ENCODE measurements at places on chromosomes 5 and 9. TPM values are rescaled to one million over a fixed set of nuclear protein-coding genes. Genes with fewer than 3 reads are reported as not detected.

- H3K27me3 ChIP-seq, result no peaks in the 10 kb centered on the region
- H3K4me1 ChIP-seq, result peaks cover 15% of the 10 kb centered on the region
- no peak for DNase-seq
- H3K4me3 ChIP-seq, result no peak overlapping the region
- H3K36me3 ChIP-seq, result peaks cover 11% of the 10 kb centered on the region
Measured at GRCh38 chr5:139426203-139426885, 13.0 kb downstream of the DNAJC18 start.

DNA sequence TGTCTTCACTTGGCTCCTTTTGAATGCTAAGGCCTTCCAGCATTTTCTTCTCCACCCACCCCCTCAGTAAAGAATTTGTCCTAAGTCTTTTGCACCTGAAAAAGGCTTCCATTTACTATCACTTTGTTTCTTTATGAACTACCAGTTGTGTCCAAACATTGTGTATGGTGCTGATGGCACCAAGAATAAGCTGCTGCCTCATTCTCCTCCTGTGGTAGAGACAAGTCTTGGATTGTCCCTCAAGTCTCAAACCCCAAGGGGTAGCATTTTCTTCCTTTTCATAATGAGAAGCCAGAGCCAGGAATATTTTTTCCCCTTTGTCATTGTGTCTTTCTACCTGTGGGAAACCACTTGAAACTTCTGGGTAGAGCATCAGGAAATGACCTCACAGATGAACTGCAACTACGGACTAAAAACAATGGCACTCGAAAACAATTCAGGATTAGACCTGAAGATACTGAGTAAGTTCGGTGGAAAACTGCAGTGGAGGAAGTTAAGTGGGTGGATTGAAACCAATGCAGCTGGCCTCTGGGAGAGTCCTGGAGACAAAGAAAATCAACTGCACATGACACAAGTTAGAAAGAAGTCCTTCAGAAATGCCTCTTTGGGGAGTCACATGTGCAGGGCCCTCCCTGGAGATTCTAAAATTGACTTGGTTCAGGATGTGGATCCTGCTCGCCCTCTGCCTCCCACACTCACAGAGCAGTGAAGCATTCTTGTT lies 80.5 kb downstream of the SH3RF2 start:
- no peak for DNase-seq
- H3K36me3 ChIP-seq, result no peaks in the 10 kb centered on the region
- peaks cover 3% of the 10 kb centered on the region for H3K4me1 ChIP-seq
- no peak overlapping the region for H3K27ac ChIP-seq

Gene CYLC2
- total RNA-seq, result not detected

Gene TEX48
- 1.7 TPM for total RNA-seq

GRCh38 chr9:79233542-79233941 lies 338.2 kb upstream of the TLE4 start:
- no peaks in the 10 kb centered on the region for H3K4me1 ChIP-seq
- no peak for DNase-seq
- no peaks in the 10 kb centered on the region for H3K27me3 ChIP-seq
- H3K36me3 ChIP-seq, result no peaks in the 10 kb centered on the region
- no peak overlapping the region for H3K4me3 ChIP-seq

Gene ARL15
- total RNA-seq, result 12.3 TPM

GRCh38 chr9:112544477-112544876 lies 57.9 kb downstream of the KIAA1958 start:
- H3K4me1 ChIP-seq, result peaks cover 16% of the 10 kb centered on the region
- H3K27me3 ChIP-seq, result no peaks in the 10 kb centered on the region
- H3K27ac ChIP-seq, result no peak overlapping the region
- H3K4me3 ChIP-seq, result no peak overlapping the region

GRCh38 chr9:13957089-13957488 lies 356.9 kb downstream of the NFIB start:
- no peak for DNase-seq
- H3K4me3 ChIP-seq, result no peak overlapping the region
- no peak overlapping the region for H3K27ac ChIP-seq
- no peaks in the 10 kb centered on the region for H3K36me3 ChIP-seq
- no peaks in the 10 kb centered on the region for H3K4me1 ChIP-seq
- no peaks in the 10 kb centered on the region for H3K27me3 ChIP-seq

Gene SLC6A18
- total RNA-seq, result not detected

DNA sequence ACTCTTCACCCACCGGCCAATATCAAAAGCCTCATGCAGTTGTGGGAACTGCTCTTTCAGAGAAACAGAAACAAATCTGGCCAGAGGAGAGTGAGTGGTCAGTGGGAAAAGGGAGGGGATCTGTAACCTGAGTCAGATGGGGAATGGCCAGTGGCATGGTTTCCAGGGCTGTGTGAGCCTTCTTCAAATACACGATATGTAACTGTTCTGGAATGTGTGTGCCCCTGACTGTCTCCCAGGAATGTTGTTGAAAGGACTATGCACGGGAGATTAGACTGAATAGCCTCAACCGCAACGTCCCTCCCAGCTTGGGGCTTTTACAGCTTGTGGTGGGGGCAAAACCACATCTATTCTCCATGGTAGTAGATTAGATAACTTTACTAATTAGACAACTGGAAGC lies 60.8 kb downstream of the SH3TC2 start:
- peaks cover 22% of the 10 kb centered on the region for H3K27me3 ChIP-seq
- no peaks in the 10 kb centered on the region for H3K36me3 ChIP-seq
- no peak overlapping the region for H3K4me3 ChIP-seq
- DNase-seq, result no peak

Gene PDLIM4
- total RNA-seq, result not detected

- no peak for DNase-seq
Measured at GRCh38 chr5:73351593-73351992, 97.0 kb downstream of the FOXD1 start.

DNA sequence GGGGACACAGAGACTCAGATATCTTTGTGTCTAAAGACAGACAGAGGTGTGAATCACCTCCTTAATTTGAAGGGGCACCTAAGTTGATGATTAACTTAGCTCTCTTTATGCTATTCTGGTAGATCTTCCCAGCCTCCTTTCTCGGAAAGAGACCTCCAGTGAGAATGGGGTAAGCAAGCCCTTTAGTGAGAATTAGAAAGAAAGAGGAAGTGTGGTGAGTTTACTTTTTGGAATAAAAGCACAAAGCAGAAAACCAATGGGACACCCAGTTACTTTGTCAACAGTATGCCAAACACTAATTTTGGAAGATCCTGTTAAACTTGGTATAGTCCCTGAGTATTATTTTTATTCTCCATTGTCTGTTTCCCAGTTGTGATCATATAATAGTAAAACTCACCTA lies 302.8 kb upstream of the RASA1 start:
- no peak overlapping the region for H3K27ac ChIP-seq
- H3K27me3 ChIP-seq, result peaks cover 7% of the 10 kb centered on the region
- H3K4me3 ChIP-seq, result no peak overlapping the region
- no peaks in the 10 kb centered on the region for H3K4me1 ChIP-seq

DNA sequence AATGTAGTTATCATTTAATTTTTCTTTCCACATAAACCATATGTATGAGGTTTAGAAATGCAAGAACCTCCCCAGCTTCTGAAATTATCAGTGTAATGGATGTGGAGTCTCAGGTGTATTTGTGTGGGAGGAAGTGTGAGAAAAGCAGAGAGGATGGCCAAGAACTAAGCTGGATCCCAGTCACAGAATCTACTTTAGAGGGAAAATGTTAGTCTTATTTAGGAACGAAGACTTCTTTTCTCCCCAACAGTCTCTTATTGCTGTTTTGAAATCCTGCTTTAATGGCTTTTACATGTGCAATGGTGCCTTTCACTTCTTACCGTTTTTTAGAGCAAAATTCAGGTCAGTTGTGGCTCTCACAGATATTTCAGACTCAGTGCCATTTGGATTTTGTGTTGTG lies 3.0 kb downstream of the EQTN start:
- no peaks in the 10 kb centered on the region for H3K4me1 ChIP-seq
- no peak overlapping the region for H3K4me3 ChIP-seq
- H3K27me3 ChIP-seq, result peaks cover 5% of the 10 kb centered on the region
- H3K36me3 ChIP-seq, result no peaks in the 10 kb centered on the region
- H3K27ac ChIP-seq, result no peak overlapping the region

- no peak for DNase-seq
- H3K27ac ChIP-seq, result no peak overlapping the region
- peaks cover 2% of the 10 kb centered on the region for H3K27me3 ChIP-seq
- H3K36me3 ChIP-seq, result peaks cover 32% of the 10 kb centered on the region
- no peaks in the 10 kb centered on the region for H3K4me1 ChIP-seq
- H3K4me3 ChIP-seq, result no peak overlapping the region
Measured at GRCh38 chr9:122239722-122240121, 11.0 kb upstream of the LHX6 start.

DNA sequence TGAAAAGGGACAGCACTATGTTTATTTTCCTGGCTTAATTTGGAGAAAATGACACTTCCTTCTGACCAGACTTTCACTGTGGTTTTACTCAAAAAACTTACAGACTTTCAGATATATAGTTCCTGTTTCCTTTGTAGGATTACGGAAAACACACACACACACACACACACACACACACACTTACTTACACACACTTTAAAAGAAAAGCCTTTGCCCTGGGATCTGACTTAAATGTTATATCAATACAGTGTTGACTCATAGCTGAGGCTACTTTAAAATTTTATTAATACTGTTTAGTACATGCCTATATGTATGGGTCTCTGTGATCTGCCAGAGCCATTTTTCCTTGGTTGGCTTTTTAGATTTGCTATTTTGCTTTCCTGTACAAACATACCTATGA lies 758.3 kb downstream of the DNAH5 start:
- no peak overlapping the region for H3K4me3 ChIP-seq
- no peaks in the 10 kb centered on the region for H3K27me3 ChIP-seq
- H3K36me3 ChIP-seq, result no peaks in the 10 kb centered on the region

DNA sequence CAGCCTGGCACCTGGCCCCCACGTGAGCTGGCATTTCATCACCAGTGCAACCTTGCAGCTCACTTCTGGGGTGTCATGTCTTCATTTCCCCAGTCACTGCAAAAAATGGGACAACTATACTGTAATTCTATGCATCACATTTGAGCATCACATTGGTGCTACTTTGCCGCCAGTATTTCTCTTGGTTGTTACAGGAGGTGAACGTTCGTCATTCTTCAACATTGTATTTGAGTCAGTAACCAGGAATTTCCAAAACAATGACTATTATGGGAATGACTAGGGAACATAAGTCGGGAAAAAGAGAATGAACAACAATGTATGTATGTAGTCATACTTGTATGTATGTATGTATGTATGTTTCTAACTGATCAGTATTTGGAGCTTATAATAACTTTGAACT lies 1278.0 kb downstream of the EFNA5 start:
- DNase-seq, result no peak
- no peak overlapping the region for H3K27ac ChIP-seq

GRCh38 chr5:151688436-151688835 lies 1.7 kb upstream of the SPARC start:
- H3K36me3 ChIP-seq, result no peaks in the 10 kb centered on the region
- peaks cover 37% of the 10 kb centered on the region for H3K27me3 ChIP-seq
- no peak for DNase-seq

DNA sequence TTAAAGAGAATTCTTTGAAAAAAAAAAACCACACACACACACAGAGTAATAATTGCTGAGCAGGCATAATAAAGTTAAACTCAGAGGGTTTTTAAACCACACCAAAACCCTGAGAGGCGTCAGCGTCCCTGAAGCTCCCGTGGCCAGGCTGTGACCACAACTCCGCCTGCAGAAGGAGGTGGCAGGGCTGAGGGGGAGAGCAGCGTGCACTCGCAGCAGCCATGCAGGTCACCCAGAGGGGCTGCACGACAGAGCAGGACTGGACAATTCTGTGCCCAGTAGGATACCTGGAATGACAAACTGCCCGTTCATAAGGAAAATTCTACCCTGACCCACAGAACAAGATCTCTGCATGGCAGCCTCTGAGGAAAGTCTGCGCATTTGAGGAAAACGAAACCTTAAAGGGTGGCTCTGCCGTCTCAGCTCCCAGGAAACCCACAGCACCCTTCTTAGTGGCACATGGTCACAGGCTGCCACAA lies 44.0 kb downstream of the ROR2 start:
- H3K27ac ChIP-seq, result peak overlapping the region; percentile 71
- peaks cover 29% of the 10 kb centered on the region for H3K4me1 ChIP-seq
- peak; percentile 87 for DNase-seq
- no peak overlapping the region for H3K4me3 ChIP-seq

Gene ZNF366
- not detected for total RNA-seq
